ENCODE measurements at places on chromosomes 1 and 21.

GRCh38 chr1:202274611-202275010, 67.1 kb downstream of the UBE2T start:
- peak; percentile 22 for DNase-seq

- no peak for DNase-seq
Measured at GRCh38 chr1:25568834-25569596, 25.6 kb downstream of the LDLRAP1 start.

DNA sequence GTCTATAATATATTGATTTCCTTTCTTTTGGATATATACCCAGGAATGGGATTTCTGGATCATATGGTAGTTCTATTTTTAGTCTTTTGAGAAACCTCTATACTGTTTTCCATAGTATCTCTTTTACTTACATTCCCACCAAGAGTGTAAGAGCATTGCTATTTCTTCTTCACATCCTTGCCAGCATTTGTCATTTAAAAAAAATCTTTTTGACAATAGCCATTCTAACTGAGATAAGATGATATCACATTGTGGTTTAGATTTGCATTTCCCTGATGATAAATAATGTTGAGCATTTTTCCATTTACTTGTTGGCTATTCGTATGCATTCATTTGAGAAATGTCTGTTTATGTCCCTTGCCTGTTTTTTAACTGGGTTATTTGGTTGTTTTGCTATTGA, 467.4 kb downstream of the COL11A1 start:
- DNase-seq = no peak

DNA sequence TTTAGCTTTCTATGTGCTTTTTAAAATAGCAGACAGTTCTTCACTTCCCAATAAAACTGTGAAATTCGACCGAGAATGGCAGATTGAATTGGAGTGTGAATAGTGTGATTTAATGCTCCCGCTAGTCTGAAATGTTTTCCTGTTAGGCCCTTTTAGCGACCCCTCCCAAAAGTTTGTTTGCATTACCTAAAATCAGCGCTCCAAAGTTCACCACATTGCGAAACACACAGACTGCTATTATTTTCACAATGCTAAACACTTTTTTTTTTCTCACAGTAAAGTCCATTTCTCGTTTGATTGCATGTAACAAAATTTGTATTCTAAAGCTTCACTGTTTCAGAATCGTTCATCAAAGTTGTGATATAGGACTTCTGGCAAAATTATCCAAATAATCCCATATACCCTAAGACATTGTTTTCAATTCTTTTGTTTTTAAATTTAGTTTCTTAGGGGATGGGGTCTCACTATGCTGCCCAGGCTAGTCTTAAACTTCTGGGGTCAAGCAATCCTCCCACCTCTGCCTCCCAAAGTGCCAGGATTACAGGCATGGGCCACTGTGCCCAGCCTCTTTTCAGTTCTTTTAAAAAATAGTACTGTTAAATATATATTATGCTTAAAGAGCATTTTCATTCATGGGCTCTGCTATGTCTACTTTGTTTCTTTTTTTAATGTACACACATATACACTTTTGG, 76.5 kb upstream of the USH2A start:
- DNase-seq = no peak

- DNase-seq = no peak
Measured at GRCh38 chr1:38577385-38577784, 282.2 kb downstream of the RRAGC start.

GRCh38 chr1:7006996-7007871, 222.0 kb downstream of the CAMTA1 start:
- no peak for DNase-seq

DNA sequence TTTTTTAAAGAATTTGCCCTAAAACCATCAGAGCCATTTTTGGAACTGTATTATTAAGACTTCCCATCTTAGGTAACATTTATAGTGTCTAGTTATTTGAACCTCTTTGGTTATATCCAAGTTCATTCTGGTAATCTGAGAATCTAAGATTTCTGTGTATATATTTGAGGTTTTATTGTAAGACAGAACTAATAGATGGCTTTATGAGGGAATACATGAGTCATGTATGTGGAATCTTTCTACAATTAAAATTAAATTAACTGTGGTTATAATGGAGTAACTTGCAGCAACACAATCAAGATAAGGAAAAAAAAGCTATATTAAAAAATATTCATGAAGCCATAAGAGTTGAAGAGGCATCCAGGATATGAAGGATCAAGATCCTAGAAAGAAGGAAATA, 92.1 kb downstream of the UBE2U start:
- no peak for DNase-seq

- no peak for DNase-seq
Measured at GRCh38 chr1:51222136-51222787, 13.8 kb upstream of the RNF11 start.

DNA sequence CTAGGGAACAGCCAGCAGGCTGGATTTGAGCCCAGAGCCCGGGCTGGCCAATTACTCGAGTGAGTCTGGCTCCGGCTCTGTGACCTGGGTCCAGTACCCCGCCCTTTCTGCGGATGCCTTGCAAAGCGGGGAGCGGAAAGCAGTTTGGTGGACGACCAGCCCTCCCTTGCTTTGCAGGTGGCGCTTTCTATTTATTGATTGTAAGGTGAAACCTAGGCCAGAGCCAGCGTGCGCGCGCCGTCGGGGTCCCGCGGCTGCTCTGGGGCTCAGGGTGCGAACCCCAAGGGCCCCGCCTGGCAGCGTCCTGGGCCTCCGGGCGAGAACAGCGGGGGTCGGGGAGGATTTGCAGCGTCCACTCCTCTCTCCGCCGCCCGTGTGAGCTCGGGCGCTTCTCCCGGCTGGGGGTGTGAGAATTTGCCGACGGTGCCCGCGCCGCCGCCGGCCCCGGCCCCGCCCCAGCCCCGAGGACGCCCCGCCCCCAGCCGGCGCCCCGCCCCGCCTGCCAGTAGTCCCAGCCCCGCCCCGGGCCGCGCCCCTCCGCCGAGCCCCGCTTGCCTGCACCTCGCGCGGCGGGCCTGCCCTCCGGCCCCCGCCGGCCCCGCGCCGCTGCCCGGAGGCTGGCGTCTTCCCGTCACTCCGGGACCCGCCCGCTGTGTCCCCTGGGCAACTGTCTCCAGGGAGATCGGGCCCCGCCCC, 37.6 kb downstream of the PIK3CD start:
- peak; percentile 74 for DNase-seq

DNA sequence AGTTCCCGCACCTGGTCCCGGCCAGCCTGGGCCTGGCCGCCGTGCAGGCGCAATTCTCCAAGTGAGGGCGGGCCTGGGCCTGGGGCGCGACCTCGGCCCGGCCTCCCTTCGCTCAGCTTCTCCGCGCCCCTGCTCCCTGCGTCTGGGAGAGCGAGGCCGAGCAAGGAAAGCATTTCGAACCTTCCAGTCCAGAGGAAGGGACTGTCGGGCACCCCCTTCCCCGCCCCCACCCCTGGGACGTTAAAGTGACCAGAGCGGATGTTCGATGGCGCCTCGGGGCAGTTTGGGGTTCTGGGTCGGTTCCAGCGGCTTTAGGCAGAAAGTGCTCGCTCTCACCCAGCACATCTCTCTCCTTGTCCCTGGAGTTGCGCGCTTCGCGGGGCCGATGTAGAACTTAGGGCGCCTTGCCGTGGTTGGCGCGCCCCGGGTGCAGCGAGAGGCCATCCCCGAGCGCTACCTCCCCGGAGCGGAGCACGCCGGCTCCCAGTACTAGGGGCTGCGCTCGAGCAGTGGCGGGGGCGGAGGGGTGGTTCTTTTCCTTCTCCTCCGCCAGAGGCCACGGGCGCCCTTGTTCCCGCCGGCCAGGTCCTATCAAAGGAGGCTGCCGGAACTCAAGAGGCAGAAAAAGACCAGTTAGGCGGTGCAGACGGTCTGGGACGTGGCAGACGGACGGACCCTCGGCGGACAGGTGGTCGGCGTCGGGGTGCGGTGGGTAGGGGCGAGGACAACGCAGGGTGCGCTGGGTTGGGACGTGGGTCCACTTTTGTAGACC, 1.2 kb downstream of the OLIG1 start:
- no peak for DNase-seq

GRCh38 chr1:212775241-212775640, 16.3 kb downstream of the NSL1 start:
- DNase-seq = no peak

- no peak for DNase-seq
Measured at GRCh38 chr21:19553919-19554615, 1150.5 kb upstream of the TMPRSS15 start.

GRCh38 chr21:46424621-46425020, 34.1 kb upstream of the DIP2A start:
- no peak for DNase-seq

DNA sequence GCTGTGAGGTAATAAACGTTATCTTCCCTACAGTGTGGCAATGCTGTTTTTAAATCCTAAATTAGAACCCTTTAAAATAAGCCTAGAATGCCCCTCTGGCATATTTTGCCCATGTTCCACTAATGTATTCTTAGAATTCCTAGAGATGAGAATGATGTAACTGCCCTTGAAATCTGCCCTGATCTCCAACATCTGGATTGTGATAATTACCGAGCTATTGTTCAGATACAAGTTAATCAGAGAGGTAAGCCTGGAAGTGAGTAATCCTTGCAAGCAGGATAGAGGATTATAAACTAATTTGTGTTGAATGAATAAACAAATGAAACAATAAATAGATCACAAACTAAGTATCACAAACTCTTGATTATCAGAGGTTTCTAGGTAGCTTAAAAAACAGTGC, 107.8 kb upstream of the DMRTA2 start:
- DNase-seq = no peak

Data from stimulated activated CD8-positive, alpha-beta memory T cell treated with anti-CD3 and anti-CD28 coated beads, Interleukin-4, amount 100 ng/mL, for 24 hours (primary cell).